OCI-LY7 (cell line): ENCODE measurements at places on chromosomes 4 and X. TPM values are rescaled to one million over a fixed set of nuclear protein-coding genes. Genes with fewer than 3 reads are reported as not detected.

The RPS6KA6 gene
- total RNA-seq = not detected in 2 replicates

The FAM53A gene
- 1.5 and 1.8 TPM in 2 replicates for total RNA-seq

The F8A1 gene
- total RNA-seq = 40.8 and 42.4 TPM in 2 replicates

The AMBN gene
- total RNA-seq = not detected in 2 replicates

The WDFY3 gene
- total RNA-seq = not detected in 2 replicates

The HEPH gene
- total RNA-seq = not detected in 2 replicates

The STPG2 gene
- total RNA-seq = not detected in 2 replicates
